ENCODE measurements at places on chromosomes 12 and 14. TPM values are rescaled to one million over a fixed set of nuclear protein-coding genes. Genes with fewer than 3 reads are reported as not detected.

GRCh38 chr14:53896726-53897125 lies 59.9 kb downstream of the BMP4 start:
- no peak overlapping the region for H3K4me3 ChIP-seq
- H3K27me3 ChIP-seq = no peaks in the 10 kb centered on the region
- DNase-seq = no peak
- no peak overlapping the region for H3K27ac ChIP-seq
- no peaks in the 10 kb centered on the region for H3K36me3 ChIP-seq

GRCh38 chr12:5317556-5317955 lies 114.4 kb upstream of the NTF3 start:
- H3K4me1 ChIP-seq = no peaks in the 10 kb centered on the region
- H3K4me3 ChIP-seq = no peak overlapping the region

DNA sequence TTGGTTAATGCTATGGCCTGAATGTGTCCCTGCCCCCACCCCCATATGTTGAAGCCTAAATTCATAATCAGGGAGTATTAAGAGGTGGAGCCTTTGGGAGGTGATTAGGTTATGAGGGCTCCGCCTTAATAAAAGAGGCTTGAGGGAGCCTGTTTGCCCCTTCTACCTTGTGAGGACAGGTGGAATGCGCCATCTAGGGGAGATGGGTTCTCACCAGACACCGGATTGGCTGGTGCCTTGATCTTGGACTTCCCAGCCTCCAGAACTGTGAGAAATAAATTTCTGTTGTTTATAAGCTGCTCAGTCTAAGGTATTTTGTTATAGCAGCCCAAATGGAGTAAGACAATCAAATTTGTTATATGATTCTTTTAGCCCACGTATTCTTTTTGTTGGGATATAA lies 148.3 kb downstream of the PTCSC3 start:
- H3K36me3 ChIP-seq = no peaks in the 10 kb centered on the region
- H3K4me1 ChIP-seq = no peaks in the 10 kb centered on the region
- H3K27me3 ChIP-seq = no peaks in the 10 kb centered on the region
- H3K27ac ChIP-seq = no peak overlapping the region
- no peak overlapping the region for H3K4me3 ChIP-seq

Gene SERPINA9
- not detected for total RNA-seq

Gene METAP2
- 20.6 TPM for total RNA-seq

DNA sequence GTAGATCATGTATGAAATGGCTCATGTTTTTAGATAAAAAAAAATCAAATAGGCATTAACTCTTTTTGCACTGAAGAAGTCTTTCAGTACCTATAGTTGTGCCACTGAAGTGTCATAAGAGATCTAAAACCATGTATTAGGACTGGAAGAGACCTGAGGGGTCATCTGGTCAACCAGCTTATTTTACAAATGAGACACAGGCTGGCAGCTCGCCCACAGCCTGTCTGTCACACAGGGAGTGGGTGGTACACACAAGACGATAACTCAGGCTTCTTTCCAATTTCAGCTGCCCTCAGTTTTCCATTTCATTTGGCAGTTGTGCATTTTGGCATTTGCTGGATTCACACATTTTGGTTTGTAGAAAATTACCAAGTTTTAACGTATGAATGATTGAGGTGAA lies 34.7 kb downstream of the C12orf75 start:
- H3K27me3 ChIP-seq = no peaks in the 10 kb centered on the region
- no peaks in the 10 kb centered on the region for H3K4me1 ChIP-seq
- peak overlapping the region; percentile 52 for H3K27ac ChIP-seq
- no peak overlapping the region for H3K4me3 ChIP-seq
- DNase-seq = no peak
- peaks cover 3% of the 10 kb centered on the region for H3K36me3 ChIP-seq

Gene LRRC10
- not detected for total RNA-seq

DNA sequence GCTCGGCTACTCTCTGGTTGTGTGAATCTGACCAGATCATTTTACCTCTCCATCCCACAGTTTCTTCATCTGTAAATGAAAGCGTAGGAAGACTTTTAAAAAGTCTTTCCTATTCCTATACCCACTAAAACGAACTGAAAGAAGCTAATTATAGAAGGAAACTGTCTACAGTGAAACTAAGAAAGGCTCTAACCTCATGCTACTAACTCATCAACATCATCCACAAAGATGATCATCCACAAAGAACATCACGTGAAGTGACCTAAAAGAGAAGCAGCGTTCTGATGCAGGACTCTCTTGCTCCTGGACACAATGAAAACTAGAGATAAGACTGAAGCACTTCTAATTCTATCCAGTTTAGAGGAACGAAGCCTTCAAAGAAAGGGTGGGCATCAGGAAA lies 58.5 kb upstream of the OSBPL8 start:
- no peaks in the 10 kb centered on the region for H3K36me3 ChIP-seq
- no peak overlapping the region for H3K4me3 ChIP-seq
- no peak for DNase-seq
- H3K27ac ChIP-seq = no peak overlapping the region

Gene KCNC2
- total RNA-seq = not detected

Gene P2RX2
- total RNA-seq = not detected

Gene FSCB
- total RNA-seq = not detected

DNA sequence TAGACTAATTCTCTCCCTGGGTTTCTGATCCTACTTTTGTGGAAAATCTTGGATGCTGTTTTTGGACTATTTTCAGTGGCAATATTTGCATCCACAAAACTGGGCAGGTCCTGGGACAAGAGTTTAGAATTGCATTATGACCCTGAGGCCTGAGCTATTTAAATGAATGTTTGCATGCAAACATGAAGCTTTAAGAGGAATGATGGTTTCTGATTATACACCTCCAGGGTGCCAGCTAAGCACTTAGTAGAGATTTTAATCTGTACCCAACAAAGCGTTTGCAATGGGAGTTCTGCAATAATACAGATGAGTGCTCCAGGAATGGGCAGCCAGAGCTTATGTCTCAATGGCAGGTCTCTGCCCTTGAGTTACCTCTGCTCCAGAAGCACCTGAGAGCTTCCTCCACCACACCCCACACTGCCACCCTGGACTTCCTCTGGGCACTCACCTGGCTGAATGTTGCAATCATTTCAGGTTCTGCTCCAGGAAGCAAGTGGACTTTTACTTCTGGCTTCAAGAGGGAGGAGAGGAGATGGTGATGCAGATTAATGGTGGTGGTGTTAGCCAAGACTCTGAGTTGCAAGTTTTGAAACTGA lies 6.0 kb upstream of the SPTLC2 start:
- no peak overlapping the region for H3K4me3 ChIP-seq
- no peak for DNase-seq
- no peaks in the 10 kb centered on the region for H3K36me3 ChIP-seq
- H3K4me1 ChIP-seq = no peaks in the 10 kb centered on the region
- no peak overlapping the region for H3K27ac ChIP-seq
- H3K27me3 ChIP-seq = no peaks in the 10 kb centered on the region

Gene DBX2
- total RNA-seq = not detected

Gene ADAMTS20
- total RNA-seq = not detected

GRCh38 chr12:82671673-82672195 lies 15.0 kb upstream of the TMTC2 start:
- H3K27ac ChIP-seq = no peak overlapping the region
- H3K4me1 ChIP-seq = no peaks in the 10 kb centered on the region
- H3K4me3 ChIP-seq = no peak overlapping the region
- no peaks in the 10 kb centered on the region for H3K27me3 ChIP-seq
- no peak for DNase-seq

GRCh38 chr14:94054936-94055335 lies 26.1 kb downstream of the DDX24 start:
- peaks cover 99% of the 10 kb centered on the region for H3K36me3 ChIP-seq
- no peaks in the 10 kb centered on the region for H3K27me3 ChIP-seq
- peak; percentile 47 for DNase-seq
- no peak overlapping the region for H3K27ac ChIP-seq
- no peaks in the 10 kb centered on the region for H3K4me1 ChIP-seq

GRCh38 chr14:23485326-23485725 lies 15.8 kb downstream of the NGDN start:
- H3K27ac ChIP-seq = no peak overlapping the region
- H3K36me3 ChIP-seq = peaks cover 12% of the 10 kb centered on the region
- H3K4me3 ChIP-seq = no peak overlapping the region
- DNase-seq = no peak
- H3K27me3 ChIP-seq = no peaks in the 10 kb centered on the region
- no peaks in the 10 kb centered on the region for H3K4me1 ChIP-seq

DNA sequence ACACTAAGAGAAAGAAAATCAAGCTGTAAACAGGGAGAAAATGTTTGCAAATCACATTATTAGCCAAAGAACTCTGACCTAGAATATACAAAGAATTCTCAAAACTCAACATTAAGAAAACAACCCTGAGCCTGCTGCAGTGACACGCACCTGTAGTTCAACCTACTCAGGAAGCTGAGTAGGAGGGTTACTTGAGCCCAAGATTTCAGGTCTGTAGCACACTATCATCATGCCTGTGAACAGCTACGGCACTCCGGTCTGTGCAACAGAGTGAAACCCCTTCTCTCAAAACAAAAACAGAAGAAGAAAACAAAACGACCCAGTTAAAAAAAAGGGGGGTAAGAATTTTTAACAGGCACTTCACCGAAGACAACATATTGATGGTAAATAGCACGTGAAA lies 20.8 kb downstream of the SAV1 start:
- no peak for DNase-seq
- H3K36me3 ChIP-seq = peaks cover 23% of the 10 kb centered on the region
- no peaks in the 10 kb centered on the region for H3K4me1 ChIP-seq
- H3K27ac ChIP-seq = no peak overlapping the region
- no peak overlapping the region for H3K4me3 ChIP-seq
- no peaks in the 10 kb centered on the region for H3K27me3 ChIP-seq

Gene EML5
- total RNA-seq = 0.21 TPM

GRCh38 chr12:115172521-115172920 lies 488.5 kb upstream of the TBX3 start:
- DNase-seq = no peak
- H3K27ac ChIP-seq = no peak overlapping the region
- H3K4me3 ChIP-seq = no peak overlapping the region
- H3K27me3 ChIP-seq = no peaks in the 10 kb centered on the region
- no peaks in the 10 kb centered on the region for H3K4me1 ChIP-seq

Gene BMP4
- total RNA-seq = 33.1 TPM

GRCh38 chr14:22822016-22822570 lies 6.9 kb upstream of the SLC7A7 start:
- no peaks in the 10 kb centered on the region for H3K36me3 ChIP-seq
- H3K4me3 ChIP-seq = peak overlapping the region; percentile 66
- DNase-seq = no peak
- H3K27ac ChIP-seq = peak overlapping the region; percentile 79

- H3K27ac ChIP-seq = no peak overlapping the region
- H3K4me1 ChIP-seq = no peaks in the 10 kb centered on the region
These were observed 8.1 kb upstream of the P2RX7 start for GRCh38 chr12:121124402-121125109.
